Activated B cell treated with CpG ODN at 0.5 μM for 24 hours (primary cell): ENCODE measurements at places on chromosomes 11 and 22.

GRCh38 chr22:27580311-27580897 lies 221.2 kb downstream of the MN1 start:
- no peak for DNase-seq

DNA sequence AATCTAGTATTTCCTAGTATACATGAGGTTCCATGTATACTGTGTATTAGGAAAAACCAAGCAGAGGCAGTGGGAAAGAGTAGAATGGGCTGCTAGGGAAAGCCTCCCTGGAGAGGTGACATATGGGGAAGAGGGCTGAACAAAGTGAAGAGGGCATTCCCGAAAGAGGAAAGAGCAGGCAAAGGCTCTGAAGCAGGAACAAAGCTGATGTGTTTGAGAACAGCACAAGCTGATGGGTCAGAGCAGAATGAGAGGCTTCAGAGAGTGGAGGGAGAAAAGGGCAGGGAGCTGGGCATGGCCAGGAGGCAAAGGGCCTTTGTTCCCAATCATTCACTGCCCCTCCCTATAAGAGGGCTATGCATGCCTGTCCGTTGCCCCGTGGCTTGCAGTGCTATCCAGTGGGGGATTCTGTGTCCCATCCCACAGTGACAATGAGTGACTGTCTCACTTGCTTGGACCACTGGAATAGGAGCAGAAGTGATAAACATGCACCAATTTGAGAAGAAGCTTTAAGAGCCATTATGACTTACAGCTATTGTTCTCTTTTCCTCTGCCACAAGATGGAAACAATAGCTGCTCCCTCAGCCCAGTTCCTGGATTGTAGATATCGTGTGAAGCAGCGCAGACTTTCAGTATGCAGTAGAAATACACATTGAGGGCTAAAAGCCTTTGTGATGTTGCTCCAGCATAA lies 39.6 kb downstream of the GALNT18 start:
- no peak for DNase-seq

DNA sequence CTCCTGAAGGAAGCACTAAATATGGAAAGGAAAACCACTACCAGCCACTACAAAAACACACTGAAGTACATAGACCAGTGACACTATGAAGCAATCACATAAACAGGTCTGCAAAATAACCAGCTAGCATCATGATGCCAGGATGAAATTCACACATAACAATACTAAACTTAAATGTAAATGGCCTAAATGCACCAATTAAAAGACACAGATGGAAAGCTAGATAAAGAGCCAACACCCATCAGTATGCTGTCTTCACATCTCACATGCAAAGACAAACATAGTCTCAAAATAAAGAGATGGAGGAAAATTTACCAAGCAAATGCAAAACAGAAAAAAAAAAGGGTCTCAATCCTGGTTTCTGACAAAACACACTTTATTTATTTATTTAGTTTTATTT lies 171.7 kb downstream of the TTC28 start:
- DNase-seq, result no peak

DNA sequence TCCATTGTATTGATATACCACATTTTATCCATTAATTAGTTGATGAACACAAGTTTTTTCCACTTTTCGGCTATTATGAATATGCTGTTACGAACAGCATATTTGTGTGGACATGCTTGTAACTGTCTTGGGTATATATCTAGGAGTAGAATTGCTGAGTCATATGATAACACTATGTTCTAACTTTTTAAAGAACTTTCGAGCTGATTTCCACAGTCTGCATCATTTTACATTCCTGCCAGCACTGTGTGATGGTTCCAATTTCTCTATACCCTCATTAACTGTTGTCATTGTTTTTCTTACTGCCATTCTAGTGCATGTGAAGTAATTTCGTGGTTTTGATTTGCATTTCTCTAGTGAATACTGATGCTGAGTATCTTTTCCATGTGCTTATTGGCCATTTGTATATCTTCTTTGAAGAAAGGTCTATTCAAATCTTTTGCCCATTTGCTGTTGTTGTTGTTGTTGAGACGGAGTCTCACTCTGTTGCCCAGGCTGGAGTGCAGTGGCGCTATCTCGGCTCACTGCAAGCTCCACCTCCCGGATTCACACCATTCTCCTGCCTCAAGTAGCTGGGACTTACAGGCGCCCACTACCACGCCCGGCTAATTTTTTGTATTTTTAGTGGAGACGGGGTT lies 7.4 kb upstream of the RCE1 start:
- DNase-seq, result no peak

- no peak for DNase-seq
These were observed 3.4 kb upstream of the CAPN5 start for GRCh38 chr11:77063407-77063806.

- DNase-seq, result no peak
These were observed 123.8 kb downstream of the WT1 start for GRCh38 chr11:32311346-32312065.

DNA sequence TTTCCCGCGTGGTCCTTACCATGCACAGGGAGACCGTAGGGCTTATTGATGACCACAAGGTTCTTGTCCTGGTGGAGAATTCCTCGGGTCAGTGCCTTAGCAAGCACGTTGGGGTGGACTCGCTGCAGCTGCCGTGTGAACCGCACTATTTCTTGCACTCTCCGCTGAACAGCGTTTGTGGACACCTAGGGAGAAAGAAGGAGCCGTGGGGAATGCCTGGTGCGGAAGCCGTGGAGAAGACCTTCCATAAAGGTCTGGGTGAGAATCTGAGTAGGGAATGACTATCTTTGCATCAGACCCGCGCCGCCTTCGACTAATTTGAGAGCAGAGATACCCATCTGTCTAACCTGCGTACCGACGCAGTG lies 597 bp downstream of the RPUSD4 start:
- DNase-seq, result no peak

GRCh38 chr22:48488149-48488551 lies 1339.5 kb downstream of the BRD1 start:
- DNase-seq, result no peak

- no peak for DNase-seq
These were observed 55.4 kb downstream of the USP35 start for GRCh38 chr11:78244080-78244479.

DNA sequence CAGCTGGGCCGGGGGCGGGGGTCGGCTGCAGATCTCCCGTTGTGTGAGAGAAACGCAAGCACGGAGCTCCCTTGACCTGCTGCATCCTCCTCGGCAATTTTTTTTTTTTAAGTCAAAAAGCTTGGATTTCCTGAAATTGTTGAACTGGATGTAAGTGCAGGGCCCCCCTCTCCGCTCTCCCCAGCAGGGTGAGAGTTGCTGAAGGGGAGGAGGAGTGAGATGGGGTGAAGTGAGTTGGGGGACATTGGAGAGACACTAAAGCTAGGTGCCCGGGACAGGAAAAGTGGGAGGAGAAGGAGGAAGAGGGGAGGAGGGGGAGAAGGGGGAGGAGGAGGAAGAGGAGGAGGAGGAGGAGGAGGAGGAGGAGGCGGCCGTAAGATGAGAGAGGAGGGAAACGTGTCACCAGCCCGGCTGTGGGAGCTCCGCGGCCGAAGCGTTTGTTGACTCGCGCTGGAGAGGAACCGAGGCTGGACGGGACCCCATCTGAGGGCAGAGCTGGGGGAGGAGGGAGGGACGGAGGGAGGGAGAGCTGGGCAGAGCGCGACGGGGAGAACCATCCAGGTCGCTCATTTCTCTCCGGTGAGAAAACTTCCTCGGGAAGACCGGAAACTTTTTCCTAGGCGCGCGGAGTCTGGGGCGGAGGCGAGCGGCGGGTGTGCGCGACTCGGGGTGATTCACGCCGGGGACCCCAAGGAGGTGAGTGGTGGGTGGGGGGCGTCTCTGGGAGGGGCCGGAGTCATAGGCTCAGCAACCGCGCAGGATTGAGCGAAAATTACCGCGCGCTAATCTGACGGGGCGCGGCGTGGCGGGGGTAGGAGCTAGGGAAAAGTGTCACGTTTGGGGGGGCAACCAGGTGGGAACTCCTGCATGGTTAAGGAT lies 80.2 kb downstream of the PRR5L start:
- DNase-seq, result no peak
